Caco-2 (cell line): ENCODE measurements at places on chromosomes 3 and 15. TPM values are rescaled to one million over a fixed set of nuclear protein-coding genes. Genes with fewer than 3 reads are reported as not detected.

RAB27A gene
- total RNA-seq = 6.8 and 8.7 TPM in 2 replicates

PIERCE2 gene
- 1.3 TPM in 1 of 2 replicates, not detected in the other for total RNA-seq

PEX5L gene
- not detected in 2 replicates for total RNA-seq

DUOXA1 gene
- total RNA-seq = 0.39 TPM in 1 of 2 replicates, not detected in the other

LDHAL6B gene
- total RNA-seq = not detected in 2 replicates

CRELD1 gene
- total RNA-seq = 17.1 and 18.3 TPM in 2 replicates

CLSTN2 gene
- 20.1 and 26.1 TPM in 2 replicates for total RNA-seq

PCOLCE2 gene
- 0.34 and 1.1 TPM in 2 replicates for total RNA-seq

PCLAF gene
- total RNA-seq = 93.7 and 96.9 TPM in 2 replicates

KBTBD13 gene
- total RNA-seq = not detected in 2 replicates

RPLP1 gene
- total RNA-seq = 1,587 and 1,689 TPM in 2 replicates

PLA2G4B gene
- total RNA-seq = 5.8 and 6.0 TPM in 2 replicates

EPHA3 gene
- not detected in 2 replicates for total RNA-seq

KBTBD8 gene
- total RNA-seq = 5.8 and 6.8 TPM in 2 replicates

CYP1A1 gene
- total RNA-seq = 55.5 and 73.8 TPM in 2 replicates

HRG gene
- total RNA-seq = 0.12 TPM in 1 of 2 replicates, not detected in the other
